Heart right ventricle (tissue), 16 donors: ENCODE measurements at places on chromosomes 5 and 9.

DNA sequence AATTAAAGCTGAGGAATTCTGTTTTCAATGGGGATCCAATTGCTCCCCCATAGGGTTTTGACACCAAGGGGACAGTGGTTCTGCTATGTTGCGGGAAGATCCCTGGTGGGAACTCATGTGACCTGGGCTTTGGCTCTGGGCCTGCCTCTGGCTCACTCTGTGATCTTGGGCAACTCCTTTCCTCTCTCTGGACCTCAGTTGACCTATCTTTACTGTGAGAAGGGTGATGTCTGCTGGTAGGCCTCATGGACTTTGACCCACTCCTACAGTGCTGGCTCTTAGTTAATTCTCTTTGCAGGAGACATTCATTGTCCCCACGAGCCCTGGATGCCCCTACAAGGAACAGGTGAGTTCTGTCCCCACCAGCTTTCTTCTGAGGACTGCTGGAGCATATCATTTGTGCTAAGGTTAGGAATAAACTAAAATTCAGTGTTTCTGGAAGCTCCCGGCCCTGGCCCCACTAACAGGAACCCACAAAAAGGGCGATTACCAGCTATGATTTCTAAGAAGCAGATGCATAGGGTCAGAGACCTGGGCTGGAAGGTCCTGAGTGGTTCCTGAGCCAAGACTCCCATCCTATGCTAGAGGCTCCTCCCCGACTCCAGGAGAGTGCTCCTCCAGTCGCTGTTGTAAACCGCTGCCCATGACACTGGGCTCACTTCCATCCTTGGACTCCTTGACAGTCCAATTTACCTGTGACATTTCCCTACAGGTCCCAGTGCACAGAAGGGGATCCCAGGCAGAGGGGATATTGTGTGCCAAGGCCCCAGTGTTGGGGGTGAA is 218.3 kb downstream of the PAX5 start:
- no peak for DNase-seq

- DNase-seq, result no peak
Observed at GRCh38 chr9:14277761-14278160, 36.2 kb downstream of the NFIB start.

DNA sequence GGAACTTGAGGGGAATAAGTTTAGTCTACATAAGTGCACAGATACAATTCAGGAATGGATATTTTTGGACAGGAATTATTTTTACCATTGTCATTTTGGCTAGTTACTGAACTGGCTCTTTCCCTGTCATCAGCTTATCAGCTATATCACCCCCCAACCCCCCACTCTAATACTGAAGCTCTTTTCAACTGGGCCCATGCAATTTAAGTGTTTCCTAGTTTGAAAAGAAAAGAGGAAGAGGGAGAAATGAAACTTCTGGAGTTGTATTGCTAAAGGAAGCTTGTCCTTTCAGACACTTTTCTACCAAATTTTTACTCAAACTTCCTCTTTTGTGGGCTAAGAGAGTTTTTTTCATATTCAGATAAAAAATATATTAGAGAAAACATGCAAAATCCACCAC is 18.5 kb upstream of the TIMD4 start:
- DNase-seq, result no peak

GRCh38 chr9:86488794-86489193 is 134.6 kb upstream of the TUT7 start:
- DNase-seq, result no peak

- no peak for DNase-seq
Observed at GRCh38 chr5:175686396-175686795, 28.5 kb downstream of the HRH2 start.

GRCh38 chr5:148179234-148179824 is 11.0 kb downstream of the SPINK14 start:
- peak; percentile 8 for DNase-seq

GRCh38 chr9:133602277-133602676 is 6.9 kb downstream of the FAM163B start:
- no peak for DNase-seq

GRCh38 chr5:130605234-130605633 is 559.8 kb downstream of the HINT1 start:
- no peak for DNase-seq

- no peak for DNase-seq
Observed at GRCh38 chr9:72185561-72185960, 36.3 kb downstream of the GDA start.

- no peak for DNase-seq
Observed at GRCh38 chr5:14679595-14679994, 15.1 kb downstream of the OTULIN start.

DNA sequence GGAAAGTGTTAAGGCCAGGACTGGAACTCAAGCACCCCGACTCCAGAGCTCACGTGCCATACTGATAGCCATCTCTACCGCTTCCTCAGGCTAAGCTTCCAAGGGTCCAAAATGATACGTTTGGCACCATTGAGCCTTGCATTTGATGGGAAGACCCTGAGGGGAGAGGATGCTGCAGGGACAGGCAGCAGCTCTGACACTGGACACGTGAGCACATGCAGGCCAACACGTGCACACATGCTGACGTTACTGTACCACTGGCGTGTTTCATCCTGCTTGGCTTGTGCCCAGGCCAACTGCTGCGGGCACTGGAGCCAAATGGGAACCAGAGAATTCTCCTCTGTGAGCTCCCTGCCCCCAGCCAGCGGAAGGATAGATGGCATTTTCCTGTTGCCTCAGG is 5.2 kb downstream of the FAT2 start:
- no peak for DNase-seq

DNA sequence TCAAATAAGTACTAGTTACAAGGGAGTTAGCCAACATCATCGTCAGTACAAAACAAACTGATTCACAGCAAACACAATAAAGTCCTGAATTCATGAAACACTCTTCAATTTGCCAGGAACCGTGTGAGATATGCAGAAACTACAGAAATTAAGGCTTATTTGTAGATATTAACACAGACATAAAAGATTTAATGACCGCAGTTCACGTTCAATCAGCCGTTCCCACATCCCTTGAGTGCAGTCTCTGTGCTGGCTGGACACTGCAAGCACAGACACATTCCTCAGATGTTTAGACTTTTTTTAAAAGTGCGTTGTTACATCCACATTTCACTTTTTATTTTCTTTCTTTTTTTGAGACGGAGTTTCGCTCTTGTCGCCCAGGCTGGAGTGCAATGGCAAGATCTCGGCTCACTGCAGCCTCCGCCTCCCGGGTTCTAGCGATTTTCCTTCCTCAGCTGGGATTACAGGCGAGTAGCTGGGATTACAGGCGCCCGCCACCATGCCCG is 566 bp upstream of the CEP78 start:
- DNase-seq, result no peak

DNA sequence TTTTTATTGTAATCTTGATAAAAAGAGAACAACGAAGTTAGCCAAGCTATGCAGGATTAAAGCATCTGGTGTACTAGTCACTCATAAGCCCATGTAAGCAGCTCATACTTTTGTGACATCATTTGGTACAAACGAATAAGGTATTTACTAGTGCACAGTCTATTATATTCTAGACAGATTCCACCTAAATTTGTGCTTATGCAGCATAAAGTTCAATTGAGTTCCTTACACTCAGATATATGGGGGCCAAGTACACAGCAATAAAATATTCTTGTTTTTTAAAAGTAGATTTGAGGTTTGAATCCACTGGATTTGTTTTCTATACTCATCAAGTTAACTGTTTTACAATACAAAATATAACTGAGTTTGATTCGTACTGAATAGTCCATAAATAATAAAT is 1621.2 kb downstream of the MAT2B start:
- no peak for DNase-seq

- DNase-seq, result no peak
Observed at GRCh38 chr5:943201-943917, 50.7 kb downstream of the TRIP13 start.

DNA sequence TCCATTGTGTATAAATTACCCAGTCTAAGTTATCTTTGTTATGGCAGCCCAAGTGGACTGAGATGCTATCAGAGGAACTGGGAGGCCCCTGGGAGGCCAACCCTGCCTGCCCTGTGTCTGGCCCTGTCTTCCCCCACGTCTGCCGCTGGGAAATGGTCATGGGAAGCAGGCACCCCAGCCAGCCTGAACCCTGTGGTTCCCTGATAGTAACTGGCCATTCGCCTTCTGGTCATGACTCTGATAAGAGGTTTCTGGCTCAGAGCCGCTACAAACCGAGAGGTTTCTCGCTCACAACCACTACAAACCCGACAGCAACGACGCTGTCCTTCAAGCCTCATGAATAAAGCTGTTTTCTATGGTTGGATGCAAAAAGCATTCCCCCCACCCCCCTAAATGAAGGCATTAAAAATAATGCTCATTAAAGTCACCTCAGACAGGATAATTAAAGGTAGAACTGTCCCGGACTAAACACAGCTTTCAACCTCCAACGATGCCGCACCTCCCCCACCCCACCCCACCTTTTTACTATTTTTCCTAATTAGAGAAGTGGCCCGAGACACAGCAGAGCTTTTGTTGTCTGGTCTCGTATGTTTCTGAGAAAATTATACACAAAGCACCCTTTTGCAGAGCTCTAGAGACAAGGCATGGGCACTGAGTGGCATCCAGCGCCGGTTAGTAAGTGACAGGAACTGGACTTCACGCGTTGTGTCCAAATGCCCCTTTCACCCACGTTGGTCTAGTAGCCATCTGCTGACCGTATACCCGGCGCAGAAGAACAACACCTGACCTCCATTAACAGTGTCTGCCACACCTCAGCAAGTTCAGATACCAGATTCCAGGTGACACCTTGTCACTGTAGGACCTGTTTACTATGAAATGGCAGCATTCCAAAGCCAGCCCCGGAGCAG is 140.8 kb downstream of the COL23A1 start:
- DNase-seq, result peak; percentile 59

- DNase-seq, result no peak
Observed at GRCh38 chr9:137387114-137387890, 35.7 kb downstream of the EXD3 start.

DNA sequence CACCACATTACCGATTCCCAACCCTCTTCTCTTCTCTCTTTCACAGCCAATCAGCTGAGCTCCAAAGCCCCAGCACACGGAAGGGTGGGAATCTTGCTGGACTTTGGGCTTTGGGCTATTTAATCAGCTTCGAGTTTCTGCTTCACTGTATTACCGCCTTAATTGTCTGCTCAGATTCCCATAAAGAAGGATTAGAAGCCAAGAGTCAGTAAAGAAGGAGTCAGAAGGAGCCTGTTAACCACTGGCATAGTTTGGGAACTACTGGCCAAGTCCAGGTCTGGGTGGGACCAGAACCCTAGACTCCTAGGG is 4.4 kb downstream of the SPRY4 start:
- DNase-seq, result no peak

DNA sequence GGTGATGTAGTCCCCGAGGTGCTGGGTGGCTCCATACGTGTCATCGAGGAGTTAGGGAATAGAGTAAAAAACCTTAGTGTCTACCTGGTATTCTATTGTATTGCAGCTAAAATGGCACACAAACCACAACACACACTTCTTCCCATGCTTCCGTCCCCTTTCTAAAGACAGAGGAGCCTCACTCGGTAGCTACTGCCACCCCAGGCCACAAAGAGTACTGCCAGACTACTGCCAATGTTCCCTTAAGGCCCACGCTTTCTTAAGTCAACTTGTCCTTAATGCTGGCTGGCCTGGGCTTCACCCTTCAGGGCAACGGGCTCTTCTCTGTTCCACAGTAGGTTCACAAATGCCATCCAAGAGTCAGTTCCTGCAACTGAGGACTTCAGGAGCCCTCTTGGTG is 673.0 kb downstream of the ELAVL2 start:
- no peak for DNase-seq

DNA sequence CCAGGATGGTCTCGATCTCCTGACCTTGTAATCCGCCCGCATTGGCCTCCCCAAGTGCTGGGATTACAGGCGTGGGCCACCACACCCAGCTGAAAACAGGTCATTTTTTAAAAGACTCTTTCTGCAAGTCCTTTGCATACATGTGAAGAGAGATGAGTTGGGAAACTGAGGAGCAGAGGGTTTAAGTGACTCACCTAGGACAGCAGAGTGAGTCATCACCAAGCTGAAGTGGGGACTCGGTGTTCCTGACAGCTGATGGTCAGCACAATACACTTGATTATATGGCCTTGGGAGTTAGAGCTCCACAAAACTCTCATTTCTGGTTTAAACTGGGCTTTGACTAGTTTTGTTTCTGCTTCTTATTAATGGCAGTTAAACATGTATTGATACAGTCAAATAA is 38.1 kb upstream of the SSBP2 start:
- DNase-seq, result no peak

DNA sequence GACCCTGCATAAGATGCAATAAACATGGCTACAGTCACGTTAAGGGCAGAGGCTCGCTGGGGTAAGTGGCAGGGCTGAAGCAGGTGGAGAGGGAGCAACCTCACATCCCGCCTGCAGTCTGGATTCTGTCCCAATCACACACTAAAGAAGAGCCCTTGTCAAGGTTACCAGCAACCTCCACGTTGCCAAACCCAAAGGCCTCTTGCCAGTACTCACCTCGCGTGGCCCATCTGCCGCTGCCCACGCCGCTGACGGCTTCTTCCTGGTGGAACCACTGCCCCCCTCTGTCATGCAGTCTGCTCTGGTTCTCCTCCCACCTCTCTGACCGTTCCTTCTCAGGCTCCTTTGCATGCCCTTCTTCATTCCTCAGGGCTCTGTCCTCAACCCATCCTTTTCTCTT is 8.8 kb downstream of the AQP7 start:
- DNase-seq, result peak; percentile 60

DNA sequence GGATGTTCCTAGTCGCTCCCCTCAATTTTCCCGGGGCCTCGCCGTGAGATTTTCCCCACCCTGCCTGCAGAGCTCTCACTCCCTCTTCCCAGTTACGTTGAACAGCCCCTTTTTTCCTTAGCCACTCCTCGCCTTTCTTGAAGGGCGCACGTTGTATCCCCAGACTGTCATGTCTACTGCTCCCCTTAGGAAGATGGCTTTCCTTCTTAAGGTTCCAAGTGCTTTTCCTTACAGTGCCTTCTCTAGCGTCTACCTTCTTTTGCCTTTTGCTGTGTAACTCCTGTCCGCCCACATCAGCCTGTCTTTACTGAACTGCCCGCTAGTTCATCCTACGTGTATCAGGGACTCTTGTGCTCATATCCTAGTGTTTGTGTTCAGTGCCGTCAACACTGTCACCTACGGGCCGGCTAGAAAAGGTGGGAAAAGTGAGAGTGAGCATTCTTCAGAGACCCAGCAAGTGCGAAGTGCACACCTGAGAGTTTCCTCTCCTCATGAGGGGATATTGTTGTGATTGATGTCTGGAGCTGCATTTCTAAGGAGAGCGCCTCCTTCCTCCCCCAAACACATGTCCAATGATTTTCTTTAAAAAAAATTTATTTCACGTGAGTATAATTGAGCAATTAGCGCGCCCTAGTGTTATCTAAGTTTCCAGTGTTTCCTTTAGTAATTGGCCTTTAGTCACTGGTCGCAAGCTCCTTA is 764 bp downstream of the CAMLG start:
- DNase-seq, result peak; percentile 19
